Mesothelial cell of epicardium (in vitro differentiated cells): ENCODE measurements at places on chromosomes 5 and 9. TPM values are rescaled to one million over a fixed set of nuclear protein-coding genes. Genes with fewer than 3 reads are reported as not detected.

GRCh38 chr5:172229904-172230303 is 35.9 kb downstream of the EFCAB9 start:
- no peak for DNase-seq

GRCh38 chr9:135775911-135776310 is 73.9 kb downstream of the KCNT1 start:
- DNase-seq, result no peak

Gene TPPP
- total RNA-seq, result 0.16 to 0.24 TPM (median 0.18 TPM) in 3 replicates

Gene STK10
- total RNA-seq, result 15.5 to 16.6 TPM (median 16.0 TPM) in 3 replicates

Gene FREM1
- total RNA-seq, result 60.5 to 71.4 TPM (median 62.9 TPM) in 3 replicates

GRCh38 chr9:110180511-110181434 is 27.2 kb downstream of the C9orf152 start:
- no peak for DNase-seq

GRCh38 chr5:142301540-142301939 is 23.3 kb downstream of the SPRY4 start:
- no peak for DNase-seq

Gene MPDZ
- 183 to 190 TPM (median 187 TPM) in 3 replicates for total RNA-seq

DNA sequence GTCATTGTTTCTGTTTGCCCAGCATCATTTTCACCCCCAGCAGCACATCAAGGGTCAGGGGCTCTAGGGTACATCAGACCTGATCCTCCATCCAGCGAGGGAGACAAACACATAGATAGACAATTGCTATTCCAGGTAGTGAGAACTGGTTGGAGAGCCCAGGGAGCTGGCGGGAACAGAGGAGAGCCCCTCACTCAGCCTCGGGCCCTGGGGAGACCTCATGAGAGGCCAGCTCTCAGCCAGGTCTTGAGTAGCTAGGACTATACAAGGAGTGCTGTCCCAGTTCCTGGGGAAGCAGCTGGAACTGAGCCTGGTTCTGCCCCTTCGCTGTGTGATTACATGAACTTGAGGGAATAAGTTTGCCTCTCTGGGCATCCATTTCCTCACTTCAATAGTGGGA is 80.3 kb downstream of the HRH2 start:
- DNase-seq, result no peak

- no peak for DNase-seq
These were observed 261.8 kb downstream of the ASTN2 start for GRCh38 chr9:117153021-117153420.

- DNase-seq, result no peak
These were observed 80.8 kb downstream of the NTNG2 start for GRCh38 chr9:132242621-132243155.

Gene SLC6A7
- not detected in 3 replicates for total RNA-seq

DNA sequence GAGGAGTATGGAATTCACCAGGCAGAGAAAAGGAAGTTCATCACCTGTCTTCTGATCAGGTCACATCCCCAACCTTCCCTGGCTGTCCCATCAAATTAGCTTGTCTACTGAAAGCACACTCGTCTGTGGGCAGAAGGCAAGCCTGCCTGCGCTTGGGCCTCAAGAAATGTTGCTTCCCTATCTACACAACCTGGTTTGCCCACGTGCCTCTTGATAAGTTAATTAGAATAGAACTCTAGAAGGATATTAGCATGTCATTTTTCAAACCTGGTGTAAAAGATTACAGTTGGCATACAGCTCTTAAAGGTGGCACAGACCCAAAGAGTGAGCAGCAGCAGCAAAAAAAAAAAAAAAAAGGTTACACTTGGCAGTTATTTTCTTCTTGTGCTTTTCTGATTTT is 5.1 kb downstream of the TTC23L start:
- DNase-seq, result no peak

Gene CCT5
- 141 to 145 TPM (median 142 TPM) in 3 replicates for total RNA-seq

- no peak for DNase-seq
These were observed 35.8 kb upstream of the SPRY4 start for GRCh38 chr5:142360607-142361120.

Gene KLHL3
- total RNA-seq, result 12.7 to 16.5 TPM (median 13.1 TPM) in 3 replicates

Gene PLCXD3
- total RNA-seq, result not detected in 3 replicates

Gene TMEM174
- not detected in 3 replicates for total RNA-seq

DNA sequence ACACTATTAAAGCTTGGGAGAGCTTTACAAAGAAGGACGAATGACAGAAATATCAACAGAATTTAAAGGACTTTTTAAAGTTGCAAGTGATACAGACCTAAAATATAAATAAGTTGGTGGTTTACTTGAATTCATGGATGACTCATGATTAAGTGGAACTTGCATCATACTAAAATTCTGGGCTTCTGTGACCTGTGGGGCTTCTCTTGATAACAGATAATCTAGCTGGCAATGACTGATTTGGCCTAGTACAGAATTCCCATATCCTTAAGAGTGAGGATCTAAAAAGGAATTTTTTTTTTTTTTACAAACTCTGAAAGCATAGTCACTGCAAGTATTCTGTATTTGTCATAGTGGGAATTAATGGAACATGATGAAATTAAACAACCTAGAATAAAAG is 543.7 kb upstream of the SGCD start:
- DNase-seq, result no peak

- no peak for DNase-seq
These were observed 24.5 kb downstream of the DDX31 start for GRCh38 chr9:132645306-132645705.

Gene NINJ1
- total RNA-seq, result 33.7 to 35.6 TPM (median 34.7 TPM) in 3 replicates

Gene LCN15
- 1.3 to 3.5 TPM (median 1.9 TPM) in 3 replicates for total RNA-seq

Gene OR1Q1
- total RNA-seq, result not detected in 3 replicates

GRCh38 chr5:137778772-137779564 is 24.8 kb upstream of the HNRNPA0 start:
- no peak for DNase-seq

GRCh38 chr9:20990867-20991266 is 40.6 kb downstream of the HACD4 start:
- no peak for DNase-seq

Gene NCS1
- 44.7 to 47.1 TPM (median 44.8 TPM) in 3 replicates for total RNA-seq

DNA sequence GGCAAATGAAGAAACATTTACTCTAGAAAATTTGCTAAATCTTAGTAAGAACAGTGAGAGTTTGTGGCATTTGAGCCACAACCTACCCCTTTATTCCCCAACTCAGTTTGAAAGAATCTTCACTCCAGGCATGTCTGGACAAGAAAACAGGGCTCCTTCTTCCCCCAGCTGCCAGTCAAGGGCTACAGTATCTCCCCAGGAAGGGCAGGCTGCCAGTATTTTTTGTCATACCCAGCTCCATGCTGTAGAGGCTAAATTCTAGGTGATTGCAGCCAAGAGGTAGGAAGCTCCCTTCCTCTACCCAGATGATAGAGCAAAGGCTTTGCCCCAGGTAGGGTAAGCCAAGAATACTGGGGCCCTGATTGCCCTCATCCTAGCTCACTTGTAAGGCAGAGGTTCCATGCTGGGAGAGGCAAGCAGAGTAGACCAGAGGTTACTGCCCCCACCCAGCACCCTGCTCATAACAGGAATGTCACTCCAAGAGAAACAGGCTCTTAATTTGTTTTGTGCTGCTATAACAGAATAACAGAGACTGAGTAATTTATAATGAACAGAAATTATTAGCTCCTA is 20.0 kb upstream of the GRPEL2 start:
- no peak for DNase-seq

DNA sequence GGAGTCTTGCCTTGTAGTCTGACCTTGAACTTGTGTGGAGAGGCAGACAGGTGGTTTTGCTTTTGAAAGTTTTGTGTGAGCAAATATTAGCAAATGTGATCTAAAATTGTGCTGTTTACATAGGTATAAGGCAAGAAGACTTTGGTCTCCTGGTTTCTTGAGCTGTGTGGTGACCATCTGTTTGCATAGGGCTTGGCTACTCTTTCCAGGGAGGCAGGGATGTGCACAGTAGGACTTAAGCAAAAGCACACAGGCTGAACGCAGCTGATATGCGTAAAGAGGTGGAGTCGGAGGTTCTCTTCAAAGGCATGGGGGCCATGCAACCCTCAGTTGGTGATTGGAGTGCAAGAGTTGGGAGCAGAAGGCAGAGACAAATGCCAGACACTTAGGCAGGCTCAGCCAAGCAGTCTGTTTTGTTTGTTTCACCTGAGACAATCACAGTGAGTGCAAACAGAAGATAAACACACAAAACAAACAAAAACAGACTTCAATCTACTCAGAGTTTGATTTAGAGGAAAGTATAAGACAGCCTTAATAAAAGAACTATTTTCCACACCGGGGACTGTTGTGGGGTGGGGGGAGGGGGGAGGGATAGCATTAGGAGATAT is 744.2 kb downstream of the MTRR start:
- no peak for DNase-seq

DNA sequence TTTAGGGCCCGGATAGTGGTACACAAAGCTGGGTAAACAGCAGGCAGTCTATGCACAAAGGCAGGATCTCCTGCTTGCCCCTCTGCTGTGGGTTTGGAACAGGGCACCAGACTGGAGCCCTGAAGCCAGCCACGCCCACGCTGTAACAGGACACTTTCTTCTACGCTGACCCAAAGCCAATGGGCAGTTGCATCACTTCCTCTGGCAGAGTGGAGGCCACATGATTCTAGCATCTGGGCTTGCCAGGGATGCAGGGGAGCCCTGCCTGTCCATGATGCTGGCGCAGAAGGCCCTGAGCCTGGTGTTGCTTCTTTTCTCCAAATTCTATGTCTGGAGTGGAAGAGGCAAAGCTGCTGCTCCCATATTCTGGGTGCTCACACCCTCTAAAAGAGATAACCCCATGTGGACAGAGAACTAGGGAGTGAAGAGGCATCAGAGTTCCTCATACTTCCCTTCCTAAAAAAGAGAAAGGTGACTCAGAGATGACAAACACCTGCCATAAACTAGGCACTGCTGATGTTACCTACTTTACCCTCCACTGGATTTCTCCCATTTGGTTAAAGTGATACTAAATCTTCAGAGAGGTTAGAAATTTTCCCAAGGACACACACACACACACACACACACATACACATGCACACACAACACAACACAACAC is 260.3 kb upstream of the KLF4 start:
- DNase-seq, result no peak

Gene ADAMTSL2
- total RNA-seq, result 6.2 to 7.0 TPM (median 6.5 TPM) in 3 replicates

- DNase-seq, result peak; percentile 11
These were observed 36.9 kb upstream of the CXCL14 start for GRCh38 chr5:135615581-135616260.

Gene SV2C
- total RNA-seq, result 0.02 to 0.18 TPM (median 0.05 TPM) in 3 replicates

Gene GFI1B
- not detected in 3 replicates for total RNA-seq

Gene CCDC180
- total RNA-seq, result 16.1 to 17.7 TPM (median 17.1 TPM) in 3 replicates

- DNase-seq, result no peak
These were observed 105.6 kb downstream of the PSD2 start for GRCh38 chr5:139901251-139901575.

DNA sequence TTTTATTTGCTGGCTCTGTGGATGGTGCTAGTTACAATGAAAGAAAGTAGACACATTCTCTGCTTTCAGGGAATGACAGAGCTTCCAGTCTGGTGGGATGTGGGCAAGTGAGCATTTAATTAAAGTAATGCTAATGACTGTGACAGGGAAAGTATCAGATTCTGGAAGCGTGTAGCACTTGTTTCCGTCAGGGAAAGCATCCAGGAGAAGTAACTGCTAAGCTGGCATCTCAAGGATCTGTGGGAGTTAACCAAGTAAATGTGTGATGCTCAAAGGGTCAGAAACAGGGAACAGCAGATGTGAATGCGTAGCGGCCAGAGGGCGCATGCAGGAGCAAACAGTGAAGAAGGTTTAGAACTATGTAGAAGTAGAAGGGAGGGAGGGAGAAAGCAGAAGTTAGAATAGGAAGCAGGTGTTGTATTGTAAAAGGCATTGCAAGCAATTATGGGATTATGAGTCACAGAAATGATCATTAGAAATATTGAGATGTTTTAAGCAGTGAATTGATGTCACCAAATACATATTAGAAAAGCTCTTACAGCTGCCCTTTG is 12.2 kb downstream of the KLHL9 start:
- DNase-seq, result no peak

GRCh38 chr9:68996462-68996861 is 17.5 kb downstream of the PRKACG start:
- no peak for DNase-seq
